ENCODE measurements at places on chromosomes 4 and X.

GRCh38 chr4:74933562-74934015 lies 673 bp downstream of the PARM1 start:
- DNase-seq: no peak

- DNase-seq: no peak
These were observed 139.2 kb upstream of the ANK2 start for GRCh38 chr4:112910109-112910736.

DNA sequence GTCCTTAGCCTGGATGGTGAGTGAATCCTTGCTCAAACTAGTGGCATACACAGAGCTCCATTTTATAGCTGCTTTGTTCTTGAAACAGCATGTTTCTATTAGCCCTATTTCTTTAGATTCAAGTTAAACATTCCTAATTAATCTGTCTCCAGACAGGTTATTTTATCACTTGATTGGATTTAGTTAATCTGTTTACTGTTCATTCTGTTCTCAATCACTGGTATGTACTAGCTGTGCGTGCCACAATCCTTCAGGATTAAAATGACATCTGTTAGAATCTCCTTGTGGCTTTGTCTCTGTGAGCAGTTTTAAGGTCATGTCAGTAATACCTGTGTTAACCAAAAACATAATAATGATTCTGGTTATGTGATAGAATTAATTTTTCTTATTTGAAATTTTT lies 36.5 kb downstream of the PTPN13 start:
- no peak for DNase-seq

GRCh38 chr4:156594624-156595023 lies 377.0 kb downstream of the PDGFC start:
- no peak for DNase-seq

- DNase-seq: no peak
These were observed 552 bp downstream of the ZDHHC9 start for GRCh38 chrX:129843209-129843458.

- no peak for DNase-seq
These were observed 40.4 kb upstream of the DDX53 start for GRCh38 chrX:22959204-22959920.
